Activated CD4-positive, alpha-beta T cell treated with anti-CD3 and anti-CD28 coated beads for 1 hour (primary cell): ENCODE measurements at places on chromosomes 4 and X.
A peak's percentile ranks its signal among the peaks of the same experiment; 100 is the strongest.

DNA sequence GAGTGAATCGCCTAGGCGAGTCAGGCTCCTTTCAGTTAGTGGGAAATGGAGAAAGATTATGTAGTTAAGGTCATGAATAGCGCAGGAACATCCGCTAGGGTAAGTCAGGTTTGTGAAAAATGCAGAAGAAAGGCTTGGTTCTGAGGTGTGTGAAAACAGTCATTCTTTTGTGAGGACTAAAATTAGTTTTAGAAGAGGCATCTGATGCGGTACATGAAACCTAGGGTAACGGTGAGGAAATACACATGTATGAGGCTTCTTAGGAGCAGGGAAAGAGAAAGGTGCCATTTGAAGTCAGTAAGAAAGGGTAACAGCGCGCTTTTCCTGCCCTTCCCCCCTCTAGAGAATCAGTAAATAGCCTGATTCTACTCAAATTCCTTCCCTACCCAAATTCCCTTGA is 570 bp upstream of the RNF128 start:
- no peak for DNase-seq

- no peak for DNase-seq
Measured at GRCh38 chrX:129958814-129959492, 23.5 kb upstream of the BCORL1 start.

GRCh38 chr4:128334256-128334655 is 46.6 kb upstream of the PGRMC2 start:
- DNase-seq, result no peak

- DNase-seq, result no peak
Measured at GRCh38 chrX:45849261-45849862, 648.7 kb upstream of the DIPK2B start.

DNA sequence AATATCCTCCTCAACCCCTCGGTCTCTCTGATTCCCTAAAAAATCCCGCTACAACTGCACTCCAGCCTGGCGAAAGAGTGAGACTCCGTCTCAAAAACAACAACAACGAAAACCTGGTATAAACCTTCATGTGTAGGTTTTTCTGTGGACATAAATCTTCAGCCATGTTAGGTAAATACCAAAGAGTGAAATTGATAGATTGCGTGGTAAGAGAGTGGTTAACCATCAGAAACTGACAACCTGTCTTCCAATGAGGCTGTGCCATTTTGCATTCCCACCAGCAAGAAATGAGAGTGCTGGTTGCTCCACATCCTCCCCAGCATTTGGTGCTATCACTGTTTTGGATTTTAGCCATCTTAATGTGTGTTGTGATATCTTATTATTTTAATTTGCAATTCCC is 10.9 kb downstream of the TBC1D19 start:
- no peak for DNase-seq

DNA sequence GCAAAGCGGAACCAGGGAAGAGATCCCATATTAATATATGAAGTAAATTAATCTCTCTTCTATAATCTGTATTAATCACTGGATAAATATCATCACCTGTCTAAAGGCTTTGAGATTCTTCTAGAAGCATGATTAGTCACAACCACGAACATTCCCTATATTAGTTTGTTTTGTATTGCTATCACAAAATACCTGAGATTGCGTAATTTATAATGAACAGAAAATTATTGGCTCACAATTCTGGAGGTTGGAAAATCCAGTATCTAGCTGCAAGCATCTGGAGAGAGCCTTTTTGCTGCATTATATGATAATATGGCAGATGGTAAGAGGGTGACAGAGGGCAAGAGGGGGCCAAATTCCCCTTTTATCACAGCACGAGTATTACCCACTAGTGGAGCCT is 532.6 kb upstream of the EPHA5 start:
- no peak for DNase-seq

- DNase-seq, result no peak
Measured at GRCh38 chr4:184681916-184682315, 32.4 kb downstream of the PRIMPOL start.

DNA sequence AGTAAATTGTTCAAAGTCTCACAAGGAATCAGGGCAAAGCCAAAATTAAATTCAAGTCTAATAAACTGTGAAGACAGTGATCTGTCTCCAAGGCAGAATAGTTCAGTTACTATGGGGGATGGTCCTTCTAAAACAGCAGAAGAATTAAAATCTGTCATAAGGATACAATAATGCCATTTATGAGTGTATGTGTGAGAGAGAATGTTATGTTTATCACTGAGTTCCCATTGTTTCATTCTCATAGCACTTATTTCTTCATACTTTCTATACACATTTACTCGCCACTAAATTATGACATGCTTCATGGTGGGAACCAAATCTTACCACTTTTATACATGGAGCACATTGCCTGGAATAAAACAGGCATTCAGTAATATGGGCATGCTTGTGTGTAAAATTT is 102.5 kb downstream of the AMMECR1 start:
- DNase-seq, result no peak

- DNase-seq, result no peak
Measured at GRCh38 chrX:17990532-17990931, 129.4 kb upstream of the RAI2 start.

GRCh38 chr4:94803181-94803580 is 45.4 kb downstream of the BMPR1B start:
- no peak for DNase-seq

GRCh38 chr4:158314756-158315487 is 104.6 kb downstream of the TMEM144 start:
- no peak for DNase-seq

DNA sequence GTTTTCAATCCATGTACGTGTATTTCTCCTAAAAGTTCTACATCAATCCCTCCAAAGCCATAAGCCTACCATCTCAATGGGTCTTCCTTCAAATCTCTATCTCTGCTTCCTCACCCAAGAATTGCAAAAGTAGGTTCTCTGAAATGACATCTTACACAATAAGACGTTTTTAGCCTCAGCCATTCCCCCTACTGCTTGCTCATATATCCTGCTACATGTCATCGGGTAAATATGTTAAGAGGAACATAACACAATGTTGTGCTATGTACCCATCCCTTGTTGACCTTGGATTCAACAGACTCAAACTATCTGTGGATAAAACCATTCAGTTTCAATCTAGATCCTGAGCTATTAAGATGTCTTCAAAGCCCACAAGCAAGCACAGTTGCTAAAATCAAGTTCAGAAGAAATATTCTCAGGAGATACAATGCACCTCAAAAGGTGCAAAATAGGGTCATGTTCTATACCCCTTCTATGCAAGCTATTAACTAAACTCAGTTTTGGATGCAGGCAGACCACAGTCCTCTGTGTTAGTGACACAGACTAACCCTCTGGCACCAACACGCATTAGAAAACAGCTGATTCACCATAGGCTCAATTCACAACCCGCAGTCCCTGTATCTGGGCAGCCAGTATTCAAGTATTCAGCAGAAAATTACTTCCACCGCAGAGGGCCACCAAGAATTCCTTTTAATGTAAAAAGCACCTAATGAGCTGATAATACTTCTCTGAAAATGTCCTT is 56.8 kb downstream of the CD99L2 start:
- no peak for DNase-seq

DNA sequence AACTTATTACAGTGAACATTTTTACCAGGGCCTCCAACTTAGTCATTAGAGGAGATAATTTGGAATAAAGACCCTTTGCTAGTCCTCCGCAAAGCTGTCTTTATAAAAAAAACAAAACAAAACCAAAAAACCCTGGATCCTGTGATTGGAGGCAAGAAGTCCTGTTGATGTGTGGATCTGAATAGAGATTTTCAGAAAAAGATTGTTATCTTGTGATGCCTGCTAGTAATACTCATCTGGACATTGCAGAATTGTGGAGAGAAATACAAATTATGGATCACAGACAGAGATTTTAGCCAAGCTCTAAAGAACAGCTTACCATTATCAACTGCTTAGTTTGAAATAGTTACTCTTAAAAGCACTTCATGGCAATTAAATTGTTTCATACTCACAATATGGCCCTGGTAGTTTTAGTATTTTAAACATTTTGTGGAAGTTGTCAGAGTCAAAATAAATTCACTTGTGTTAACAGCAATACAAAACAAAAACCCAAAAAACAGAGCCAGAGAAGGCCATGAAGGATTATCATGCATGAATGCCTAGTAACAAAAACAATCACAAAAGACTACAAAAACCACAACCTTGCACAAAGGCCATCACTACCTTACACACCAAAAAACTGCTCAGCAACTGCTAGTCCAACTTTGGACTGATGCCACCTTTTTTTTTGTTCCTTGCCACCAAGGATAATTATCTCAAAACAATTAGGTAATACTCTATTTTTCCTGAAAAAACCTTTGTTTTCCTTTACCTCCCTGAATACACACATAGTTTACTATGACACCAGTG is 514.5 kb upstream of the SLIT2 start:
- no peak for DNase-seq

DNA sequence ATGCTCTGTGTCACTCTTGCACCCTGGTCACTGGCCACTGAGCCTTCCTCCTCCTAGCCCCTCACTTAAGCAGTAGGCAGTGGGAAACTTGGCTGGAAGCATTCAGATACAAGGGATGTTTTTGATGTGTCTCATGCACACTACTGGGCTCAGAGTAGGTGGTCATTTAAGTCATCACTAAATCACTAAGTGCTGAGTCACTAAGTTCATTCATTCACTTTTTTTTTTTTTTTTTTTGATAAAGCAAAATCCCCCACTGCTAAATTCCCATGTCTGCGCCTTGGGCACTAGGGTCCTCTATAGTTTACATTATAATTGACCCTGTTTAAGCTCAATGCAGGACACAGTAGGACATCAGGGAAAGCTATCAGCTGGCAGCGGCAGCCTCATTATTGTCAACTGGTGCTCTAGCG is 182.4 kb upstream of the MBNL3 start:
- DNase-seq, result no peak

- DNase-seq, result peak; percentile 80
Measured at GRCh38 chr4:153249199-153250041, 45.2 kb downstream of the TRIM2 start.

DNA sequence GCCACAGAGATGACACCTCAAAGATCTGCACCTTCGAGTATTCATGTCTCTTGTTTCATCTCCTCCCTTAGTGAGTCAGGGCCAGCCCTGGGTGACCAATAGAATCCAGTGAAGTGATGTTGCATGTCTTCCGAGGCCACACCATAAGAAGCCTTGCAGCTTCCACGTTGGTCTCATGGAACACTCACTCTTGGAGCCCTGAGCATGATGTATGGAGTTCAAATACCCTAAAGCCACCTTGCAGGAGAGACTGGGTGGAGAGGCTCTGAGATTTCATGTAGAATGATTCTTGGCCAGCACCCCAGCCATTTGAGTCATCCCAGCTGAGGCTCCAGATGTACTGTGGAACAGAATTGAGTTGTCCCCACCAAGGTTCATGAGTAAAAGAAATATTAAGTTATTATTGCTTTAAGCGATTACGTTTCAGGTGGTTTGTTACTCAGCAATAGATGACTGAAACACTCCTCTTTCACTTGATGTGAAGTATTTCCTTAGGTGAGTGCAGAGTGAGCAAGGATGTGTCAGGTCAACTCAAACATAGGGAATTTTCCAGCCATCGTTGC is 5.0 kb upstream of the RP2 start:
- DNase-seq, result no peak

DNA sequence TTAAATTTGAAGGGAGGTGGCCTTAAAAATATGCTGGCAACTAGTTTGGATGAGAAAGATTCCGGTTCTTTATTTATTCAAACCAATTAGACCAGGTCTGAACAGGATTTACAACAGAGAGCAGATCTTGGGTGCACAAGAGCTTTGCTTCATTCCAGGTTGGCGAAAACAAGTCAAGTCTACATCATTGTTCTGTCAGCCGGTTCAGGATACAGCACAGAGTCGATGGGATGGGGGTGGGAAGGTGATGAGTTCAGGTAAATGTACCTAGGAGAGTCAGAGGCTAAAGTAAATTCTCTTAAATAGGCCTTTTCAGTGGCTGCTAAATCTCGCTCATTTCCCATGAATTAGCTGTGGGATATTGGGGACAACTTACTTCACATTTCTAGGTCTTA is 882 bp upstream of the STIM2 start:
- DNase-seq, result no peak

GRCh38 chrX:113510586-113510985 is 670.0 kb upstream of the AMOT start:
- no peak for DNase-seq

DNA sequence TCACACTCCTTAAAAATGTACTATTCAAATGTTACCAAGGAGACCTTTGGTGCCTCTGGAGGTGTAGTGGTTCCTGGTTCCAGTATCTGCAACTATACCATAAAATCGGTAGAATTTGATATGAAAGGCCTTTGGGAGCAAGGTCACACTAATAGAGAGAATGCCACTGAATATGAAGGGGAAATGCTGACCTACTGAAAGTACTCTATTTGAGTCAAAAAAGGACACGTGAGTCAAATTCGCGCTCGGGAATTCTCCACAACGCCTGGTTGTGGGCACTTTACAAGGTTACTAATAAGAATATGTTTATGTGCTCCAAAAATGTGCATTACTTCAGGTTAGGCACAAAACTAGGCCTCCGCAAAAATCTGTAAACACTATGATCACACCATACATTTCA is 39.5 kb upstream of the RELL1 start:
- no peak for DNase-seq

- no peak for DNase-seq
Measured at GRCh38 chr4:21884615-21885014, 64.0 kb downstream of the KCNIP4 start.

GRCh38 chr4:30901461-30902451 is 181.6 kb downstream of the PCDH7 start:
- DNase-seq, result no peak
